ENCODE measurements at places on chromosomes 13 and 19.

- DNase-seq: no peak
These were observed 911.7 kb upstream of the SLITRK6 start for GRCh38 chr13:86710896-86711295.

GRCh38 chr13:99251921-99252320, 6.3 kb downstream of the GPR18 start:
- no peak for DNase-seq

GRCh38 chr13:73250061-73250460, 191.3 kb downstream of the KLF5 start:
- no peak for DNase-seq

DNA sequence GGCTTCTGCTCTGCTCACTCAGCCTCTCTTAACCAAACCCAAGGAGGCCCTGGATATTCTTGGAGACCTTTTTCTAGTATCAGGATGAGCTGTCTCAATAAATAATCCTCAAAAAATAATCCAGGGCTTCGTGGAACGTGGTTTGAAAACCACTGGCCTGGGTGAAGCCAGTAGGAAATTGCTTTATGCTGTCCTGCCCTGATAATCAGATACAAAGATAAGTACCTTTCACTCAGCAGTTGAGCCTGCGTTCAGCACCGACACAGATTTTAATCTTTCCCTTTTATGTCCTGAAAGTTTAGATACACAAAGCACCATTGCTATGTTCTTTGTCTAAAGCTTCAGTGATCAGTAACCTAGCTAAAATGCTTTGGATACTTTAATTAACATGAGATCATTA, 460.0 kb downstream of the RFC3 start:
- DNase-seq: no peak

- no peak for DNase-seq
These were observed 1.1 kb upstream of the MPND start for GRCh38 chr19:4342314-4342614.

DNA sequence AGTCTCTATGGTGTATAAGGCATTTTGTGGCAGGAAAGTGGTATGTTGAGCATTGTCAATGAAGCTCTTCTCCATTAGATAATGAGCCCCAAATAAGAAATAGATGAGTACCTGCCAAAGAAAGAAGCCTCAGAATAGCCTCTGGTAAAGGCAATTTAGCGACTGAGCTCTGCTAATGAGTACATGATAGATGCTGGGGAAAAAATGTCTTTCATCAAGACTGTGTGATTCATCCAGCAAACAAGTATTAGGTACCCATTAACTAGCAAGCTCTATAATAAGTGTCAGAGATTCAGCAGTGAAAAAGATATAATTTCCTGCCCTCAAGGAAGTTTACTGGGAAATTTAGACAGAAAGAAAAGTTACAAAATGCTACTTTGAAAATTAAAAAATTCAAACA, 294.6 kb downstream of the ITGBL1 start:
- DNase-seq: no peak

DNA sequence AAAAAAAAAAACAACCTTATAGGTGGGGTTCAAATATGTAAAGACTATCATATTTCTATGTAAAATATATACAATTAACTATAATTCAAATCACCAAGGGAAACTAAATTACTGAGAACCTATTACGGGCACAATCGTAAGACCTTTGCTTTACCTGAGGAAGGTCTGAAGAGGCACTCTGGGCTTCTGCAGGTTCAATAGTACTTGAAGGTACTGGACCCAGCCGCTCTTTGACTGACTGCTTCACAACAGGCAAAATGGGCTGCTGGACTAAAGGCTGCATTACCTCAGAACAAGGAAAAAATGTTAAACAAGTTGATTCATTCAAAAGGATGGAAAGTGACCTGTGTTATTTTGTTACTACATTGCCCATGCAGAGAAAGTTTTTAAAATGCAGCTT, 51.8 kb downstream of the RBM26 start:
- no peak for DNase-seq

GRCh38 chr19:3857449-3858003, 11.3 kb downstream of the ZFR2 start:
- DNase-seq: no peak

- DNase-seq: no peak
These were observed 1.3 kb downstream of the CDX2 start for GRCh38 chr13:27967736-27968315.
